BJ (cell line): ENCODE measurements at places on chromosomes 3 and 15.
A peak's percentile ranks its signal among the peaks of the same experiment; 100 is the strongest.

GRCh38 chr3:196354132-196354531 is 15.9 kb upstream of the TM4SF19 start:
- no peak for DNase-seq

DNA sequence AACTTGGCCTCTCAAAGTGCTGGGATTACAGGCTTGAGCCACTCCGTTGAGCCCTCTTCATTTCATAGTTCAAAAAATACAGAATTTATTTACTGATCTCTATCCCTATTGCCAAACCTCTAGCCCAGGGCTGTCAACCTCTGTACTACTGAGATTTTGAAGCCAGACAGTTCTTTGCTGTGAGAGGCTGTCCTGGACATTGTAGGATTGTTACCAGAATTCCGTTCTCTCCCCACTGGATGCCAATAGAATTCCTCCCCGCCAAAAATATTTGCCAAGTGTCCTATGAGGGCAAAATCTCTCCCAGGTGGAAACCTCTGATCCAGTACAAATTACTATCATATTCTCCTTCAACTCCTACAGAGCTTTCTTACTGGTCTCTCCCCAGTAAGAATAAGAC is 29.6 kb upstream of the ADAMTS9 start:
- no peak for DNase-seq

GRCh38 chr15:60044636-60045270 is 40.6 kb downstream of the FOXB1 start:
- no peak for DNase-seq

GRCh38 chr3:180408654-180409053 is 193.3 kb upstream of the TTC14 start:
- no peak for DNase-seq

DNA sequence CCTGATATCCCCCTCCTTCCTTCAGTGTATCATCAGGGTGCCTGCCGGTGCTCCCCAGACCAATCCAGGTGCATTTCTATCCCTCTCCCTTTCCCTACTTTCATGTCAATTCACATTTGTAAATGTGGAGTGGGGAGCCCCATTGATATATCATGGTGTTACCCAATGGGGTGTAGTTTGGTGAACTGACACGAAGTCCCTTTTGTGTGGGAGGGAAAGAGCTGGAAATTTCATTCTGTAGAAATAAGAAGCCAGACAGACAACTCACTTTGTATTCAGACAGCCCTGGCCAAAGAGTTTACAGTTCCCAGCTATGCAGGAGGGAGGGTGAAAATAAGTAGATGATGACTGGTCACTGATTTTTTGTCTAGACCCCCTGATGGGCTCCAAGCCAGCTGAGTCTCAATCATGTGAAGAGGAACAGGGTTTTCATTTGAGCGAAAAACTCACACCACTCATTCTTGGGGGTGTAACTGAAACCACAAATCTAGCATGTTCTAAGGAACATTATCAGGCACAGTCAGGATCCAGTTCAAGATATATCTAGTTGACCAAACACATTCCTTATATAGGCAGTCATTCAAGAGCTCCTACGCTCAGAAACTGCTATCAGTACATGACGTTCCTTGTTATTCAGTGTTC is 58.9 kb downstream of the LMCD1 start:
- DNase-seq = peak; percentile 22

GRCh38 chr3:185084901-185085300 is 68.0 kb downstream of the C3orf70 start:
- peak; percentile 65 for DNase-seq

- no peak for DNase-seq
Observed at GRCh38 chr3:178201714-178202113, 334.5 kb upstream of the KCNMB2 start.

DNA sequence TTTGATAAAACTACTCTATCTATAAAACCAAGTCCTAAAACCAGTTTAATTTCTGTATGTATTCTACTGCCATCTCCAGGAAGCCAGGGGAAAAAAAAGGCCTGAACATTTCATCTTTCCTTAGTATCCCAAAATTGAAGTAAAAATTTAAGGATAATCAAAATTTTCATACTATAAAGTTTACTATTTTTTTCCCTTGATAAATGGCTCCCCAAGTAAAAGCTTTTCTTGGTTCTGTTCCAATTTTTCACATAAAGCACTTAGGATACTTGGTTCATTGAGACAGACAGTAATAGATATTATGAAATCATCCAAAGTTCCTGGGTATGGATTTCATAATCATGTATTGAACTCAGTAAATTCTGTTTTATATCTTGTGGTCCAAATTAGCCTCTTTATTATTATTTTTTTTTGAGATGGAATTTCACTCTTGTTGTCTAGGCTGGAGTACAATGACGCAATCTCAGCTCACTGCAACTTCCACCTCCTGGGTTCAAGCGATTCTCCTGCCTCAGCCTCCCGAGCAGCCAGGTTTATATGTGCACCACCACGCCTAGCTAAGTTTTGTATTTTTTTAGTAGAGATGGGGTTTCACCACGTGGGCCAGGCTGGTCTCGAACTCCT is 34.5 kb downstream of the ICE2 start:
- DNase-seq = no peak

GRCh38 chr3:89364314-89364713 is 256.9 kb downstream of the EPHA3 start:
- no peak for DNase-seq

DNA sequence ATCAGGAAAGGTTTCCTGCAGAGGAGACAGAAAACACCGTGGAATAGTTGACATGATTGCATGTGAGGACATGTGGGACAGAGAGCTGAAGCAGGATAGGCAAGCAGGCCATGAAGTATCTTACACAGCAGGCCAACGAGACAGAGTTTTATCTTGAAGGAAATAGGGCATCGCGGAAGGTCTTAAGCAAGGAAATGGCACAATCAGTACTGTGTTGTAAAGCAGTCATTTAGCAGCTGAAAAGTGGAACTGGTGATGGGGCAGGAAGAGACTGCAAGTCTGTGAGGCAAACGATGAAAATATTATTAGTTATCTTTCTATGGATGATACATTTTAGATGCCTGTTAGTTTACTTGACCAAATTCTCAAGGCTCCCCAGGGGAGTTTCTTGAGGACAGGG is 535.1 kb downstream of the SOX2 start:
- DNase-seq = no peak

DNA sequence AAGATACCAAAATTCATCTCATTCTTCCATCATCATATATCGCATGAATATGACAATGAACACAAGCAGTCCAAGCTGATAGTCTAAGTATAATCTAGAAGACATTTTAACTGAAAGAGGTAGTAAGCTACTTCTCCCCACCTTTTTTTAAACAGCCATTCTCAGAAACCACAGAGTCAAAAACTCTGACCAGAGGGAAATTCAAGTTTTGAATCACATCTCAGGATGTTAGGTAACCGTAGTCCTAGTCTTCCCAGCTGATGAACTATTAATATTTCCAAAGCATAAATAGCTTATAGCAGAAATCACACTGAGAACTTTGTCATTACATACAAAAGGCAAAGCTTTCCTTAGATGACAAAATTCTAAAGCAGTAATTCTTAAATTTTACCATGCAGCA is 25.8 kb downstream of the NPTN start:
- no peak for DNase-seq

DNA sequence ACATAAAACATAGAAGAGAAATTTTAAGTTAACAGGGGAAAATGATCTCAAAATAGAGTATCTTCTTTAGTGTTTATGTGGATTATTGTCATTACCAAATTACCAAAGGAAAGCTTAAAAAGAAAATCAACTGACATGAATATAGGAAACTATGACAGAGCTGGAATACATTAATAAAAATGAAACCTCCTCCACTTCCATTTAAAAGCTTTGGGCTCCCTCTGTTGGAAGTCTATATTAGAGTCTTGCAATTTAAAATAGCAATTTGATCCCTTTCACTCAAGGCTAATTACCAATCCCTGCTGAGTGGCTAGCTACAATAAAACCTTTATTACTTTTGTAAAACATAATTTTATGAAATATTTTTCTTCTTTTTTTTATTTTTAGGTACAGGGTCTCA is 61.4 kb upstream of the IMPG2 start:
- DNase-seq = peak; percentile 6

DNA sequence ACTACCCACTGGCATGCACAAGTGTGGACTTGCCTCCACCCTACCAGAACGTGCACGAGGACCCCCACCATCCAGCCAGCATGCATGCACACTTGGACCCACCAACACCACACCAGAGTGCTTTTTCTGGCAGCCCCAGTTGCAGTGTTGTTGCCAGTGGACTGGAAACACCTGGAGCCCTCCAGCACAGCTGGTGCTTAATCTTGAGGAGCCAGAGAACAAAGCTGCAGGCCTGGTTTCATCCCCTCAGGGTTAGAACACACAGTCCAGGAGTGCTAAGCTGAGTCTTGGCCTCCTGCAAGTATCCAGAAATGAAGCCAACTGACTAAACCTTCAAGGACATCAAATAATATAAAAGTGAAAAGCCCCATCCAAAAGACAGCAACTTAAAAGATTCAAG is 888.0 kb downstream of the NTRK3 start:
- DNase-seq = no peak

- peak; percentile 78 for DNase-seq
Observed at GRCh38 chr3:62587579-62588031, 214.3 kb upstream of the FEZF2 start.

- no peak for DNase-seq
Observed at GRCh38 chr3:197270558-197271317, 27.7 kb downstream of the DLG1 start.

GRCh38 chr3:111871809-111872623 is 13.0 kb downstream of the PHLDB2 start:
- DNase-seq = no peak

DNA sequence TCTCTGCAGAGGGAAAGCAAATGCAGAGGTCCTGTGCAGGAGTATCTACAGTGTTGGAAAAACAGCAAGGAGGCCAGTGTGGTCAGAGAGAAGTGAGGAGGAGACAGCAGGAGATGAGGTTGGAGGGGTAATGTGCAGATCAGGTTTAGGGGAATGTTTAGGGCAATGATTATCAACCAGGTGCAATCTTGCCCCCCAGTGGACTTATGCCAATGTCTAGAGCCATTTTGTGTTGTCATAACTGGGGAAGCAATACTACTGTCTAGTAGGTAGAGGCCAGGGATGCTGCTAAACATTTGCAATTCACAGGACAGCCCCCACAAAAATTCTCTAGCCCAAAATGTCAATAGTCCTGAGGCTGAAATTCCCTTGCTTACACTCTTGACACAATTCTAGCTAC is 13.1 kb downstream of the CCDC191 start:
- DNase-seq = no peak

GRCh38 chr3:131705099-131705498 is 202.3 kb upstream of the MRPL3 start:
- DNase-seq = no peak

DNA sequence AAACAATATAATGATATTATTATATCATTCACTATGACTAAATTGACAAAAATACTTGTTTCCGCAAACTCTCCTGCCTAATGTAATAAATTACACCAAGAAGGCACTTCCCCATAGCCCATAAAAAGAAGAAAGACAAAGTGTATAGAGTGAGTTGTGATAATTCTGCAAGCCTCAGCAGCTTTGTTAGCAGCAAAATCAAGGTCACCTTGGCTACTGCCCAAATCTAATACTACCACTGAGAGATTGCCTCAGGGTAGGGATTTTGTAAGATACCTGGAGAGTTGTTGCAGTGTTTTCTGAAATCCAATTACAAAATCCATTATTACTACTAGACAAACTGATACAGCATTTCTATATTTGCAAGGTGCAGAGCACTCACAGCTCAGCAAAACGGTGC is 503.5 kb downstream of the FGF12 start:
- no peak for DNase-seq

GRCh38 chr3:179450901-179451264 is 387 bp downstream of the GNB4 start:
- no peak for DNase-seq

- DNase-seq = no peak
Observed at GRCh38 chr3:12159227-12159601, 502 bp upstream of the TIMP4 start.

GRCh38 chr3:98361289-98361688 is 7.6 kb downstream of the OR5K4 start:
- DNase-seq = no peak

DNA sequence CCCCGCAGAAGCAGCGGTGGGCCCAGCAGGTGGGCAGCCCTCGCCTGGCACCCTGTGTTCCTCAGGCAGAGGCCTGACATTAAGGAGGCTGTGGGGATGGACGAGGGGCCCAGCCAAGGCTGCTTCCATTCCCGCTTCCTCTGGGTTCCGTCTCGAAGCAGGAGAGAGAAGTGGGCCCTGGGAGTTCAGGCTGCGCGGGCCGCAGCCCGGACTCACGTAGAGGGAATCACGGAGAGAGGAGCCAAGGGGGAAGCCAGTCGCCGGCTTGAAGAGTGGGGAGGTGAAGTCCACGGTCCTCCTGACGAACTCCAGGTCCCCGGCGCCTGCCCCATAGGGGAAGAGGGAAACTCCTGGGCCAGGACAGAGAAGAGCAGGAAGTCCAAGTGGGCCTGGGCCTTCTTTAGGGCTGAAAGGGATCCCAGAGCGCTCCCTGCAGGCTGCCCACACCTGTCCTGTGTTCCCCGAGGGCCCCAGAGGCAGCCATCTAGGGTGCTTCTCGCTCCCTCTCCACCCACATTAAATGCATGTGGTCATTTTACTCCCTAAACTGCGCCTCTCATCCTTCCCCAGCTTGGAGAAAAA is 37.7 kb downstream of the MUC4 start:
- DNase-seq = no peak

DNA sequence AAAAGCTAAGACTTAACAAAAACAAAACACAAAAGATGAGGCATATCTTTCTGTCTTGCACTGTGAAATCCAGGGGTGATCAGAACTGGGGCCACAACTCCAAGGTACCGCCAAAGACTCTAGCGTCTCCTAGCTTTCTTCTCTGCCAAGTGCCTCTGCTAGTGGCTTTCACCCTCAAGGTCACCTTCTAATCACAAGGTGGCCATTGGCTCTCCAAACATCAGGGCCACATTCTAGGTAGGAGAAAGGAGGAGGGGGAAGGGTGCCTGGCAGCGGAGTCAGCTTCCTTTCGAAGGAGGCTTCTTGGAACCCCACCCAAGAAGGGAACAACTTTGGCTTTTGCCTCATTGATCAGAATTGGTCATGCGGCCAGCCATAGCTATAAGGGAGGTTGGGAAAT is 168.8 kb upstream of the SMAD3 start:
- DNase-seq = no peak

DNA sequence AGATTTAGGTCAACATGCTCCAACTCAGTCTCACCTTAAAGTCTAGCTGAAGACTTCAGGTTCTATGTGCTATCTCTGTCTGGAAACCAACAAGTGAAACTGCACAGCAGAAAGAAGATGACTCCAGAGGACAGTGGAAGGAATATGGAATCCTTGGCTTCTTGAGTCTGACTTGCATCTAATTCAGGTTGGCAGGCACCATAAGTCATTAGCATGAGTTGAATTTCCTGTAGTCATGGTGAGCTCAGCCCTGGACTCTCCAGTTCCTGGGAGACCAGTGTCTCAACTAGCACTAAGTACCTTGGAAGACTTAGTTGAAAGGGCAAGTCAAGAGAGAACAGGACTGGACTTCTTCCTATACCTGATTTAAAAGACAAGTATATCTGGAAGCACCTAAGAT is 129.7 kb downstream of the DTWD1 start:
- DNase-seq = no peak

GRCh38 chr3:134751831-134752230 is 43.2 kb upstream of the EPHB1 start:
- DNase-seq = no peak

GRCh38 chr3:152197451-152197850 is 71.3 kb upstream of the MBNL1 start:
- no peak for DNase-seq
